Keratinocyte (primary cell): ENCODE measurements at places on chromosomes 5 and 9. TPM values are rescaled to one million over a fixed set of nuclear protein-coding genes. Genes with fewer than 3 reads are reported as not detected.

The AMBP gene
- not detected in 3 replicates for polyA plus RNA-seq

GRCh38 chr5:151820903-151821302 is 49.1 kb downstream of the G3BP1 start:
- no peak for DNase-seq

- DNase-seq, result no peak
Measured at GRCh38 chr5:41763081-41763480, 107.1 kb downstream of the OXCT1 start.

GRCh38 chr5:41809128-41809527 is 61.1 kb downstream of the OXCT1 start:
- DNase-seq, result no peak

DNA sequence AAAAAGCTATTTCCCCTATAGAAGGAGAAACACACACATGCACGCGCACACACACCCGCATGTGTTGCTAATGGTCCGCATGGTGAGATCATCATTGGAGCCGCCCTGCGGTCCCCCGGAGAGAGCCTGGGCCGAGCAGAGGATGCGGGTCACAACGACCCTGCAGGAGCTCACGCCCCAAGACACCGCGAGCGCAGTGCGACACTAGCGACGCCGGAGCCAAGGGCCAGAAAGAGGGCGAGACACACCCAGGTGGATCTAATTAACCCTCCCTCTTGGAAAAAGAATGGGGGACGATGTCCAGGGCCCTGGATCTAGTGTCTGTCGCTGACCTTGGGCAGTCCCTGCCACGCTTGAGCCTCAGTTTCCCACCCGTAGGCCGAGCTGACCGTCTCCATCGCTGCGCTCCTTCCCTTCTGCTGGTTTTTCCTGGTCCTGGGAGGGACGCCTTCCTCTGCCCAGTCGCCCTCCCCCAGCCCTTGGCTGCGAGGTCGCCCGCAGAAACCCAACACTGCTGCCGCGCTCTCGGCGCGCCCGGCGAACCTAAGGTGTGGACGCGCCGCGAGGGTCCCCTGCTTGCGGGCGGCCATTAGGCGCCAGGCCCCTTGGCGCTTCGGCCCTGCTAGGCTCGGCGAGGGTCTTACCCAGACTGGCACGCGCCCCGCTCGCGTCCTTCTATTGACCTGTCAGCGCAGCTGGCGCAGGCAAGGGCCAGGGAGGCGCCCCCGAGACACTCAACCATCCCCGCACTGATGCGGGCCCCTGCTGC is 47.5 kb upstream of the RNF20 start:
- no peak for DNase-seq

- DNase-seq, result peak; percentile 23
Measured at GRCh38 chr9:69936427-69936826, 107.2 kb upstream of the MAMDC2 start.
